ENCODE measurements at places on chromosomes 11 and 22. TPM values are rescaled to one million over a fixed set of nuclear protein-coding genes. Genes with fewer than 3 reads are reported as not detected.

- H3K4me1 ChIP-seq: peaks cover 8% of the 10 kb centered on the region
- no peaks in the 10 kb centered on the region for H3K36me3 ChIP-seq
- peak overlapping the region; percentile 43 for H3K27ac ChIP-seq
- DNase-seq: no peak
- no peak overlapping the region for H3K4me3 ChIP-seq
These were observed 265.8 kb downstream of the TTC28 start for GRCh38 chr22:28413612-28414399.

DNA sequence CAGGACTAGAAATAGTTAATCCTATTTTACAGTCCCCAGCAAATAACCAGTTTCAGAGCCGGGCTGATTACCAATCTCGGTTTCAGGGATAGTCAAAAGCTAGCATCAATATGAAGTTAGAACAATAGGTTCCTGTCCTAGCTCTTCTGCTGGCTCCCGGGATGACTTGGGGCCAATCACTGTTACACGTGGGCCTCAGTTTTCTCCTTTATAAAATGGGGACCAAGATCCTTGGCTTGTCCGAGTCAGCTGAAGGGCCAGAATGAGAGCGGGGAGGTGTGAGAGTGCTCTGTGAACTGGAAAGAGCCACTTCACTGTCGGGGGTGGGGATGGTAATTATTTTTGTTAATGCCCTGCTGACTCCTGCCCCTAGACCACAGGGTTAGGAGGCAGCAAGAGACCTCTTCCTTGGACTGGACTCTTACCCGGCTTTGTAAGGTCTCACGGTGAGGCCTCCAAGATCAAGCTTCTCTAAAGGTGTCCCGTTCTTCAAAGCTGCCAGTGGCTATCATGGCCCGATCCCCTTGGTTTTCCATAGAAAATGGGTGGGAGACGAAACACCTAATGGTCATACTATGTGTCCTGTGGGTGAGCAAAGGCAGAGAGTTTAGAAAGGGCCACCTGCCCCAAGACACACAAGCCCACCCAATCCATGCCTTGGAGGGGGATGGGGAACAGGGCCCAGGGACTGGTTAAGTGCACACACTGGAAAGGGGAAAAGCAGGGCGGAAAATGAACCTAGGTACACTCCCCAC, 1.4 kb downstream of the UCP2 start:
- H3K27ac ChIP-seq: peak overlapping the region; percentile 90
- H3K27me3 ChIP-seq: no peaks in the 10 kb centered on the region
- no peaks in the 10 kb centered on the region for H3K4me1 ChIP-seq
- peaks cover 7% of the 10 kb centered on the region for H3K36me3 ChIP-seq
- peak; percentile 39 for DNase-seq
- peak overlapping the region; percentile 65 for H3K4me3 ChIP-seq

Gene C11orf52
- 3.9 TPM for total RNA-seq

DNA sequence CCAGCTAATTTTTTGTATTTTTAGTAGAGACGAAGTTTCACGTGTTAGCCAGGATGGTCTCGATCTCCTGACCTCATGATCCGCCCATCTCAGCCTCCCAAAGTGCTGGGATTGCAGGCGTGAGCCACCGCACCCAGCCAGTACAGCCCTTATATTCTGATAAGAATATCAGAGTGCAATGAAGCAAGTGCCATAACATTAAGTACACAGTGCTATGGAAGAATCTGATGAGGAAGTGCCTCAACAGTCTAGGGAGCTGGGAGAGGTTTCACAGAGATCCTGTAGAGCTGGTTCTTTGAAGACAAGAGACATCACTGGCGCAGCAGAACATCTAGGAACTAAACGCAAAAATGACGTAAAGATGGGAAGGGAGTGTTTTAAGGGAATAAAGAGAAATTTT, 2.1 kb downstream of the RTCB start:
- no peak overlapping the region for H3K27ac ChIP-seq
- H3K36me3 ChIP-seq: peaks cover 23% of the 10 kb centered on the region
- no peak overlapping the region for H3K4me3 ChIP-seq
- no peak for DNase-seq
- H3K4me1 ChIP-seq: peaks cover 15% of the 10 kb centered on the region

Gene SART1
- 38.8 TPM for total RNA-seq

All from sigmoid colon (tissue), 7 donors.